Stimulated activated CD4-positive, alpha-beta T cell treated with anti-CD3 and anti-CD28 coated beads, Interleukin-1b, Interleukin-23, amount 100 ng/mL, for 48 hours (primary cell): ENCODE measurements at places on chromosomes 3 and 15.

DNA sequence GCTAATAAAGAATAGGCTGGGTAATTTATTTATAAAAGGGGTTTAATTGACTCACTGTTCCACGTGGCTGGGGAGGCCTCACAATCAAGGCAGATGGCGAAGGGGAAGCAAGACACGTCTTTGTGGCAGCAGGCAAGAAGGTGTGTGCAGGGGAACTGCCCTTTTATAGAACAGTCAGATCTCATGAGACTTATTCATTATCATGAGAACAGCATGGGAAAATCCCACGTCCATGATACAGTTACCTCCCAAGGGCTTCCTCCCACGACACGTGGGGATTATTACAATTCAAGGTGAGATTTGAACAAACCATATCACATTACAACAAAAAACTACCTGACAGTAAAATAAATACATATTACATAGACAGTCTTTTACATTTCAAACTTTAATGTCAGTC is 414.9 kb downstream of the NAALADL2 start:
- no peak for DNase-seq

GRCh38 chr3:127162947-127163645 is 29.8 kb upstream of the PRR23E start:
- DNase-seq: no peak

DNA sequence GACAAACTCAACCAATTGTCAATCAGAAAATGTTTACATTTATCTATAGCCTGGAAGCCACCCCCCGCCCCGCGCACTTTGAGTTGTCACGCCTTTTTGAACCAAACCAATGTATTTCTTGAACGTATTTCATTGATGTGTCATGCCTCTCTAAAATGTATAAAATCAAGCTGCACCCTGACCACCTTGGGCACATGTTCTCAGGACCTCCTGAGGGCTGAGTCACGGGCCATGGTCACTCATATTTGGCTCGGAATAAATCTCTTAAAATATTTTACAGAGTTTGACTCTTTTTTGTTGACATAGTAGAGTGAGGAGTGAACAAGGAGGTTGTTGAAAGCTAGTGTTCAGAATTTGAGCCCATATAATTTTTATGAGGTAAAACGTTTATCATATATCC is 6.5 kb downstream of the MCTP2 start:
- no peak for DNase-seq

DNA sequence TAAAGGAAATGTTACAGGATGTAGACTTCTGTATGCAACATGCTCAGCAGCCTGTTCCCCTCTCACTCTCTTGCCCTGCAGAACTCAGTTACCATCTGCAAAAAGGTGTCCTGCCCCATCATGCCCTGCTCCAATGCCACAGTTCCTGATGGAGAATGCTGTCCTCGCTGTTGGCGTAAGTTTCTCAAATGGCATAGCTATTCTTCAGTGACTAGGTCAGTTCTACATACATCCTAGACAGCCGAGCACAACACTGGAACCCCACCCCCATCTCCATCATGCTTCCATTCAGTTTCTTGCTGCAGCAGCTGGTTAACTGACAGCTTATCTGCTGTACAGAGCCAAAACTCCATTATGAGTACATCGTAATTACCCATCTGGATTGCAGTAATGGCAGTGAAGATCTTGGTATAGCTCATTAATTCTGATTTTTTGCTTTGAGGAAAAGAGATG is 4.5 kb downstream of the THBS1 start:
- DNase-seq: no peak

- DNase-seq: no peak
These were observed 98.8 kb upstream of the WNT5A start for GRCh38 chr3:55585856-55586255.

DNA sequence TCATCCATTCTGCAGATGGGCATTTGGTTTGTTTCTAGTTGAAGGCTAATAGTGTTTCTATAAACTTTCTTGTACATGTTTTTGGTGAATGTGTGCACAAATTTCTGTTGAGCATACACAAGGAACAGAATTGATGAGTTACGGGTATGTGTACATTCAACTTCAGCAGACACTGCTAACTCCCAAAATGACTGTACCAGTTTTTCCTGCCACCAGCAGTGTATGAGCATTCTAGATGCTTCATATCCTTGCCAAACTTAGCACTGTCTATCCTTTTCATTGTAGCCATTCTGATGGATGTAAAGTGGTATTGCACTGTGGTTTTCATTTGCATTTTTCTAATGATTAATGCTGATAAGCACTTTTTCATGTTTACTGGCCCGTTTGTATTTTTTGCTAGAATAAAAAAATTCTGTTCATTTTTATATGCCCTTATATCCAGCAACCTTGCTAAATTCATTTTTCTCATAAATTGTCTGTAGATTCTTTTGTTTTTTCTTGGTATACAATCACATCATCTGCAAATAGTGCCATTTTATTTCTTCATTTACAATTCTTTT is 110.2 kb downstream of the ATP1B3 start:
- no peak for DNase-seq

DNA sequence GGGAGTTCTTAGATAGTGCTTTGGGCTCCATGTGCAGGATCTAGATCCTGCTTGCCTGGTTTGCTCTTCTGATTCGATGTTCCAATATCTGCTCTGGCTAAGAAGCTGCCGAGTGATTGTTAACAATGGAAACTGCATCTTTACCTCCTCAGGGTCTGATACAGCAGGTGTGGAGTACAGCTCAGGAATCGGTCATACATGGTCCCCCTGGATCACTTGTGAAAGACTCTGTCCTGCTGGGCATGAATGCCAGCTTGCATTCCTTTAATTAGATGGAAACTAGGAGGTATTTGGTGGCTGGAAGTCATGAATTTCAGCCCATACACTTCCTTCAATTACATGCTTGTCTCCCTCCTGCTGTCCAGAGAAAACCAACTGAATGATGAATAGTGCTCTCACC is 95.3 kb downstream of the CHRNA7 start:
- no peak for DNase-seq

DNA sequence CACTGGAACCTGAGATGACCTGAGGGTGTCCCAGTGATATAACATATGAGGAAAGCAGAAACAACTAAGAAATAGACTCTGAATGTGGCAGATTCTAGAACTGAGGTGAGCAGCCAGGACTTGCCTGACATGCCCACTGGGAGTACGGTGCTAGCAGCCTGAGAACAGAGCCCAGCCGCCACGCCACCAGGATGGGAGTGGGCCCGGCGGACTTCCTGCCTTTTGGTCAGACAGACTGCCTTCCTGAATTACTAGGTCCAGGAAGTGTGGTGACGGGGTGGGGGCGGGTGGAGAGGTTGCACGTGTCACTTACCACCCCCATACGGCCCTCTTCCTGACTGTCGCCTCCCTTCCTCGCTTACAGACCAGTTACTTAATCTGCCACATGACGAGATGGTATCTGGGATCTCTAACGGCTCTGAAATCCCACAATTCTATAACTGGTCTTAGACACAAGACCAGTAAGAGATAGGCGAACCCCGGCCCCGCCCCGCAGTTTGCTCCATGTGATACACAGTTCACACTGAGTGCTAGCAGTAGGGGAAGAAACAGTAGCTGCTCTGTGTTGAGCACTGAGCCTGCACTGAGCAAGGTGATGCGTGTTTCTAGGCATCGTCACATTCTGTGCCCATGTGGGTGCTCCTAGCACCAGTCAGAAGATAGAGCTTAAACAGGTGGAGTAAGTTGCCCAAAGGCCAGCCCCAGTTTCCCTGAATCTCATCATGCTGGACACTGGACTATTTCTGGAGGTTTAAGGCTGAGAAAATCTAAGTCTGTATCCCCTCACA is 95.7 kb downstream of the CPN2 start:
- DNase-seq: peak; percentile 32

DNA sequence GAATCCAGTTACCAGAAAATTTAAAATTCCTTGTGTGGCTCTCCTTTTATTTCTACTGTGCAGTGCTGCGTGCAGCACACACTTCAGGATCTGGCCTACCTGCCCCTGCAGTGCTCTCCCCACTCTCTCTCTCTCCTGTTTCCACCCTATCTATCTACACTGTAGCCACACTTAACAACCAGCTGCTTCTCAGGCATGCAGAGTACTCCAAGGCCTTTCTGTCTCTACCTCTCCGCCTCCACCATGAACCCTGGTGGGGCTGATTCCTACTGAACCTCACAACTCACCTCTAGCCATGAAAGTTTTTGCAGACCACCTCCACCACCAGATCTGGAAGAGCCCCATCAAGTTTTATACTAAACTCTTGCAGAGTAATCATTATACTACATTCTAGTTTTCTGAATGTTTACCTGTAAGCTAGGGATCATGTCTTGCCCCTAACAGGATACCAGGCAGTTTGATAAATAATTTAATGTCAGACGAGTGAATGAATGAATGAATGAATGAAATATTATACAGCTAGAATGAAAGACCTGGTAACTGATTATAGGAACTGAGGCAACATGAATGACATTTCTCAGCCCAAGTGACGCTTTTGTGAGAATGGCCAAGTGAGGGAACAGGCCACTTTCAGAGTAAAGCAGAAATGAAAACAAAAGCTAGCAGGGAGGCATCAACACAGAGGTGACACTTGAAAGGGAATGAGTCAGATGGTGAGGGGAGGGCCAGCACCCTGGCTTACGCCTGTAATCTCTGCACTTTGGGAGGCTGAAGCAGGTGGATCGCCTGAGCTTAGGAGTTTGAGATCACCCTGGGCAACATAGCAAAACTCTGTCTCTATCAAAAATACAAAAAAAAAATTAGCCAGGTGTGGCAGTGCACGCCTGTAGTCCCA is 363.5 kb downstream of the FOXP1 start:
- peak; percentile 73 for DNase-seq

GRCh38 chr3:123834631-123835030 is 49.5 kb downstream of the MYLK start:
- no peak for DNase-seq

GRCh38 chr3:62622553-62623174 is 249.3 kb upstream of the FEZF2 start:
- DNase-seq: no peak

DNA sequence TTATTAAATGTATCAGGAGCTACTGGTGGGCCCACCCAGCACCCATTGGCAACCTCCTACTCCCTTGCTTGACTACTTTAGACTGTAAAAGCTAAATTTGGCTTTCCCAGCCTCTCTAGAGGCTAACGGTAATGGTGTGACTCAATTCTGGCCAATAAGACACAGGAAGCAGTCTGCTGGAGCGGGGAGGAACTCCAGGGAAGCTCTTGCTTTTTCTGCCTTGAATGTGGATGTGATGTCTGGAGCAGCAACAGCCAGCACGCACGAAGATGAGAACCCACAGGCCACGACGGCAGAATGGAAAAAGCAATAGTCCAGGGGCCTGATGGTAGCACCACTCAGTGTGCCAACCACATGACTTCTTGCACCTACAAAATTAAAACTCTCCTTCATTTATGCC is 39.9 kb downstream of the RAB6B start:
- no peak for DNase-seq

GRCh38 chr3:161284989-161285388 is 63.9 kb downstream of the NMD3 start:
- no peak for DNase-seq

GRCh38 chr15:99365242-99365641 is 114.0 kb downstream of the LRRC28 start:
- no peak for DNase-seq

DNA sequence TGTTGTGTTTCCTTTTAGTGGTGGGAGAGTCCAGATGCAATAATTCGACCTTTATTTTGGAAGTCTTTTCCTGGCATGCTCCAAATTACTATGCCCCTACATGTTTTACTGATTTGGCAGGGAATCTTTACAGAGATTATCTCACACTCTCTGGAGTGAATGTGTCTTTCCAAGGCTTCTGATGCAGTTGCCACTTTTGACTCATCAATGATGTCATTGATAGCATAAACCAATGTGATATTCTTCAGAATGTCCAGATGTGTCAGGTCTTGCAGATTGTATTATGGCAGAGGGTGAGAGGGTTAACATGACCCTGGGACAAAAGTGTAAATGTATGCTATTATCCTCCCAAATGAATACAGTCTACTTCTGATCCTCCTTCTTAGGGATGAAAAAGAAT is 9.7 kb downstream of the RTP4 start:
- DNase-seq: no peak

GRCh38 chr3:47152578-47152977 is 11.3 kb downstream of the SETD2 start:
- no peak for DNase-seq

- DNase-seq: no peak
These were observed 3.3 kb upstream of the TMEM45A start for GRCh38 chr3:100489118-100489517.

DNA sequence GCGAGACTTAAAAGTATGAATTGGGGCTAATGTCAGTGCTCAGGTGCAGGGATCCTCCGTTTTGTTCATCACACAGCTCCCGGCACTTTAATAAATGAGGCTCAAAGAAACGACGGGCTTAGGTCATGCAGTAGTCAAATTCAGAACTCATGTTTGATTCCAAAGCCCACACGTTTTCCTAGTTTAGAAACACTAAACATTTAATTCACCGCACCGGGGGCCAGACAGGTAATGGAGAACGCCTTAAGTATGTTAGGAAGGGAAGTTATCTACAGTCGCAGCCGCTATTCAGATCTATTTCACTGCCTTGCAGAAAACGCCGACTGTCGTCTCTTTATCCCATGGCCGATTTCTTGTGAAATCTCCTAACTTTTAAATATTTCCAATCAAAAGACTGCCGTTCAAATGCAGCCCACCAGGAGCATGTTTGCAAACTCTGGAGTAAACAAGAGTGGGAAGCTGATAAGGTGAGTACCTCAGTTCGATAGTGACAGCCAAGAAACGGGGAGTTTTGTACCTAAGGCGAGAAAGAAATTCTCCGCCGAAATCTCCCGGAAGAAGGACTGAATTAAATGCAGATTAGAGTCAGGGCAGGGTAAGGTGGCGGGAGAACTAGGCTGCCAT is 569 bp downstream of the HIGD2B start:
- DNase-seq: no peak

DNA sequence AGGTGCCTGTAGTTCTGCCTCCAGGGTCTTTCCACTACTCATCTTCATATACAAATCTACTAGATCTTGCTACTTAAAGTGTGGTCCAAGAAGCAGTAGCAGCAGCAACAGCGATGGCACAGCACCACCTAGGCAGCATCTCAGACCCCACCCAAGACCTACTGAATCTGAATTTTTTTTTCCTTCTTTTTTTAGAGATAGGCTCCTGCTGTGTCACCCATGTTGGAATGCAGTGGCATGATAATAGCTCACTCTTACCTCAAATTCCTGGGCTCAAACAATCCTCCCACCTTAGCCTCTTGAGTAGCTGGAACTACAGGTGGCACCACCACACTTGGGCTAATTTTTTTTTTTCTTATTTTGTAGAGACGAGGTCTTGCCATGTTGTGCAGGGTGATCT is 346.7 kb upstream of the TGFBR2 start:
- no peak for DNase-seq
